ENCODE measurements at places on chromosomes 2 and 18.

- DNase-seq = no peak
Observed at GRCh38 chr2:30225131-30225762, 6.1 kb upstream of the LBH start.

DNA sequence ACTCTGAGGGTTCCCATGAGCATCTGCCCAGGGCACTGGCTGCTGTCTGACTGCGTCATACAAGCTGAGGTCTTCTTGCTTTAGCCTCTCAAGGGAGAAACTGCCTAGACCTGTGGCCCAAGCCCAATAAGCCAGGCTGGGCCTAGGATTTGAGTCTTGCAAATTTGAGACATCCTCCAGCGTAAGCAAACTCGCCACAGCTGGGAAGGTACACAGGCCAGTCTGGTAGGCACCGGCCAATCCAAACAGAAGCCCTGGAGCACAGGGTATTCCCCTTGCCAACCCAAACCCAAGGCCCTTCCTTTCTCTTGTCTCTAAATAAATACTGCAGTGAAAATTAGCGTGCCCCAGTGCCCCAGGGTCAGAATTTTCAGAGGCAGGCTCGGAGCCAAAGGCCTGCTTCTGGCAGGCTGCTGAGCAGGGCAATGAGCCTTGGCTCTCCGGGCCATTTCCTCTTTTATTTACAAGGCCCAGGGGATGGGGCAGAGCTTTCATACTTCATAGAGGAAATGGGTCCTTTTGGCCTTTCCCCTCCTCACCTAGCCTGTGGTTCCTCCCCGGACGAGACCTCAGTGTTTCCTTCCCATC is 33.3 kb downstream of the POLR1A start:
- DNase-seq = no peak

DNA sequence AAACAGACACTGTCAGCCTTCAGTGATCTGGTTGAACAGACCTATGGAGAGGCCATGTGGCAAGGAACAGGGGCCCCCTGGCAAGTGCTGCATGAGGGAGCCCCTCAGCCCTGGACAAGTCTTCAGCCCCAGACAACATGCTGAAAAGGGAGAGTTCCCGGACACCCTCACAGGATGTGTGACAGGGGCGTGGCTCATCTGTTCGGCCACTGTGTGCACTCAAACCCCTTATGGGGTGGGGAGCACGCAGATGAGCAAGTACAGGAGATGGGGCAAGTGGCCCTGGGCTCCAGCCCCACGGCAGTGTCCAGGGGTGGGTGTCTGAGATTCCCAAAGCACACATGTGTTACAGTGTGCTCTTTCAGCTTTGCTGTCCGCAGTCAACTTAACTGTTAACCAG is 35.4 kb upstream of the MPPE1 start:
- no peak for DNase-seq

- no peak for DNase-seq
Observed at GRCh38 chr18:50720325-50720674, 99.5 kb downstream of the MRO start.

- no peak for DNase-seq
Observed at GRCh38 chr2:210299866-210300373, 15.1 kb downstream of the MYL1 start.

GRCh38 chr2:46650556-46651001 is 171.2 kb downstream of the TMEM247 start:
- peak; percentile 44 for DNase-seq

DNA sequence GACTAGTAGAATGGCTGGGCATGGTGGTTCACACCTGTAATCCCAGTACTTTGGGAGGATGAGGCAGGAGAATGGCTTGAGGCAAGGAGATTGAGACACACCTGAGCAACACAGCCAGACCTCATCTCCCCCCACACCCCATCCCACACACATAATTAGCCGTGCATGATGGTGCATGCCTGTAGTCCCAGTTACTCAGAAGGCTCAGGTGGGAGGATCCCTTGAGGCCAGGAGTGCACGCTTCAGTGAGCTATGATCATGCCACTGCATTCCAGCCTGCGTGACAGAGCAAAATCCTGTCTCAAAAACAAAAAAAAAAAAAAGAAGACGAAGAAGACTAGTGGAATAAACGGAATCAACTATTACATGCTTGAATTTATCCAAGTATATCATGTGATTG is 150.0 kb downstream of the STK39 start:
- DNase-seq = no peak

- no peak for DNase-seq
Observed at GRCh38 chr2:118969734-118970395, 27.9 kb downstream of the MARCO start.

- no peak for DNase-seq
Observed at GRCh38 chr2:102639429-102639828, 20.1 kb downstream of the SLC9A2 start.

DNA sequence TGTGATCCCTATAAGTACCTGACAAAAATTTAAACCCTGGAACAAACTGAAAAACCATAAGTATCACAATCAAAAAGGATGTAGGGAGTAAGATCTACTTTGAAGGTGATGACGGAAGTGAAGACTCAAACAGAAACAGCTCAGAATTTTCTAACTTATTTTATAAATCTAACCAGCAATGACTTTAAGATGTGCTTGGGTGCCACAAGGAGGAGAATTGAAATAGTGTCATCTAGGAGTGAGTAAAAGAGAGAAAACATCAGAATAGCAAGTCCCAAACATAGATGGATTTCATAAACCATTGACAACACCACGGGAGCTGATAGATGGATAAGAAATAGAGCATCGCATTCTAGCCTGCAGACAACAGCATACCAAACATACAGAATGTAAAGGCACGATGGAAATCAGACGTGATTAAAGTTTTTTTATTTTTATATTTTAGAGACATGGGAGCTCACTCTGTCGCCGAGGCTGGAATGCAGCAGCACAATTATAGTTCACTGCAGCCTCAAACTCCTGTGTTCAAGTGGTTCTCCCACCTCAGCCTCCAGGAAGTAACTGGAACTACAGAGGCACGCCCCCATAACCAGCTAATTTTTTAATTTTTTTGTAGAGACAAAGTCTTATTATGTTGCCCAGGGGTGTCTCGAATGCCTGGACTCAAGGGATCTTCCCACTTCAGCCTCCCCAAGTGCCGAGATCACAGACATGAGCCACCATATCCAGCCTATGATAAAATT is 36.9 kb downstream of the MAP3K19 start:
- DNase-seq = no peak

DNA sequence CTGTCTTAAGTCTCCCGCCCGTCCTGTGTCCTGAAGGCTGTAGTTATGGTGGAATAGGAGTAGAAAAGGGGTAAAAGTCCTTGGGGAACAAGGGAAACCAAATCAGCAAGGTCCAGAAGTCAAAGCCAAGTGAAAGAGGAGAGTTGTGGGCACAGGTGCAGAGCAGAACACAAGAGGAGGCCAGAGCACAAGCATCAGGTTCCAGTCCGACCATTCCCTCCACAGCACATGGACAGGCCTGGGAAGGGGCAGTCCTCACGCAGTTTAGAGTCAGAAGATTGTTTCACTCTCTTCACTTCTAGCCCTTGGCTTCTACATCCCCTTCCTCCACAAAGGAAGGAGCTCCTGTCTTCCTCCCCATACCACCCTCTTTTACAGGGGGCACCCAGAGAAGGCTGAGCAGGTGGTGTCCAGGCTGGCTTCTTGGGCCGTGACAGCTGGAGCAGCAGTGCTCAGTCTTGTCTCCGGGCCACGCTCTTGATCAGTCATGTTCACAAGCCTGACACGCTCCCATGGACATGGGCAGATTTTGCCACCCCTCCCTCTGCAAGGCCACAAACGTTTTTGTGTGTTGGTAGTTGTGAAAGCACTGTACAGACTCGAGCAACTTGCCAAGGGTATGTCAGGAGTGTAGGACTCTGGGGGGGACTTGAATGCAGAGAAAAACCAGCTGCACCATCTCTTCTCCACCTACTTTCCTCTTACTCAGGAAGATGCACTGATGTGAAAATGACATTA is 138.5 kb upstream of the DAPL1 start:
- DNase-seq = no peak

DNA sequence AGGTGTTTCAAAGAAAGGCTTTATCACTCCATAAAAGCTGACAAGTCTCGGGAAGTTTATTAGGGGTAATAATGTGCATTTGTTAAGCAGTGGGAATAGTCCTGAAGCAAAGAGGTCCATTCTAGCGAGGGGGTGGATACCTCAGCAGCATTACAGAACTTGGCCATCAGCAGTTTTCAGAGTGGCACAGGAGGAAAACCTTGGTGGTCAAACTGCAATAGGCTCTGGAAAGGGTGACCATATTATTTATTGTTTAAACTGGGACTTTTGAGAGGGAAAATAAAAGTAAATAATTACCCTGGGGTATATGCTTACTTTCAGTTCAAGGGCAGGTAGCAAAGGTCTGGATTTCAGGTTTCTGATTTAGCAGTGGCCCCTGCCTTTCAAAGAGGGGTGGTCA is 115.5 kb upstream of the KLHL14 start:
- no peak for DNase-seq

- no peak for DNase-seq
Observed at GRCh38 chr2:234949762-234950434, 1.9 kb upstream of the SH3BP4 start.

DNA sequence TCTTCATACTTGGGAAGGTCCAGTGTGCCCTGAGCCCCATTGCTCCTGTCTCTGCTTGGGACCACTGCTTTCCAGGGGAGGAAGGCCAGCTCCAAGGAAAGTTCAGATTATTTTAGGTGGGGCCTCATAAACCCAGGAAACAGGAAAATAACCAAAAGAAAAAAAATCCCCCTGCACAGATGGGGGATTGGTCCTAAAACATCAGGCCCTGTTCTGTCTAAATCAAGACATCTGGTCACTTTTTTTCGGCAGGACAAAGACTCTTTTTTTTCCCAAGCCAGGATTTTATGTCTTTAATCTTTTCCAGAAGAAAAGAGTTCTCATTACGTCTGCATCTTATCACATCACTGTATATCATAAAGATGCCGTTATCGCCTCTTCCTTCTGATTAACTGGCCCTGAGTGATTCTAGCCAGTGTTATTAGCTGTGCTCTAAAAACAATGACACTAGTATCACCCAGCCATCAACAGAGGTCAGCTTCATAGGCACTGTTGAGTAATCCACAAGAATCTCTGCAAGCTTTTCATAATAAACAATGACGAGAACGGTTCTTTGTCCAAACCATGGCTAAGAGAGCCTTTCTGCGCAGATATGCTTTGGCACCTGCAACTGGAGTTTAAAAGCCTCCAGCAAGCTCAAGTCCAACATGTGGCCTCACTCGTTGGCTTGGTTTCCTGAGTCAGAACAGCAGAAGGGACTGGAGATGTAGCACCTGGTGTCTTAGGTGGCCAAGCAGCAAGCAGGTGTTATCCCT is 138.2 kb downstream of the VAPA start:
- DNase-seq = no peak

DNA sequence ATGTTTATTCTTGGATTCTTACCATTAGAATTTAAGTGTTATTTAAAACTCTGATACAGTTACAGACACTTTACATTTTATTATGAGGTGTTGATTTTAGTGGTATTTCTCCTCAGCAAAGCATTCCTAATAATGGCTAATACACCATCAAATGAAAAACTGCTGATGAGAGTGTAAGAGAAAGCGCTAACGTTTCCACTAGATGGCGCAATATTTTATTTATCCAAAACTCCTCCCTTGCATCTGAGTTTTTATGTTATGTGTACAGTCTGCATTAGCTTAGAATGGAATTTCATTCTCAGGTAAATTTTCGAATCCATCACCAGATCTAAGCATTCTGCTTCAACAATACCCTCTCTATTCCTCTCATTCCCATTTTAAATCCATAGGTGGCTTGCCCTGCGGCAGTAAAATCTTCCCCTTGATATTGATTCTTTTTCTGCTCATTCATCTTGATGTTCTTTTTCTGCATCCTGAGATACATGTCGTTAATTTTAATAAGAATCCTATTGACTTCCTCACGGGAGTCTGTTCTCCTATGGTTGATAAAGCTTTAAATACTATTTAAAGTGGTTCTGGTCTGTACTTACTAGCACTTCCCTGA is 53.9 kb downstream of the PRKRA start:
- DNase-seq = no peak

DNA sequence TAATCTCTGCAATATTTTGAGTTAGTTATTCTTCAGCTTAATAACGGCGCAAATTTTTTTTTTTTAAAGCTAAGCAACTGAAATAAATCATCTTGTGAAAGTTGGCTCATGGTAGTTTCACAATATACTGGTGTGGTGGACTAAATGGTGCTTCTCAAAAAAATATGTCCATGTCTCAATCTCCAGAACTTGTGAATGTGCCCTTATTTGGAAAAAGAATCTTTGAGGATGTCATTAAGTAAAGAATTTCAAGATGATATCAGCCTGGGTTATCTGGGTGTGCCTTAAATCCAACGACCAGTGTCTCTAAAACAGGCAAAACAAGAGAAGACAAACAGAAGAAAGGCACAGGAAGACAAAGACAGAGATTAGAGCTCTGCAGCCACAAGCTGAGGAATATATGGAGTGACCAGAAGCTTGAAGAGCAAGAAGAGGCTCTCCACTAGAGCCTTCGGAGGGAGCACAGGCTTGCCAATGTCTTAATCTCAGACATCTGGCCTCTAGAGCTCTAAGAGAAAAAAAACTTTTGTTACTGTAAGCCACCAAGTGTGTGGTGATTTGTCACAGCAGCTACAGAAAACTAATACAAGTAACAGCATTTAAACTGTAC is 71.4 kb downstream of the HNMT start:
- no peak for DNase-seq

GRCh38 chr2:8491296-8492027 is 190.4 kb upstream of the ID2 start:
- no peak for DNase-seq

GRCh38 chr2:235754357-235755207 is 260.7 kb downstream of the AGAP1 start:
- DNase-seq = no peak

DNA sequence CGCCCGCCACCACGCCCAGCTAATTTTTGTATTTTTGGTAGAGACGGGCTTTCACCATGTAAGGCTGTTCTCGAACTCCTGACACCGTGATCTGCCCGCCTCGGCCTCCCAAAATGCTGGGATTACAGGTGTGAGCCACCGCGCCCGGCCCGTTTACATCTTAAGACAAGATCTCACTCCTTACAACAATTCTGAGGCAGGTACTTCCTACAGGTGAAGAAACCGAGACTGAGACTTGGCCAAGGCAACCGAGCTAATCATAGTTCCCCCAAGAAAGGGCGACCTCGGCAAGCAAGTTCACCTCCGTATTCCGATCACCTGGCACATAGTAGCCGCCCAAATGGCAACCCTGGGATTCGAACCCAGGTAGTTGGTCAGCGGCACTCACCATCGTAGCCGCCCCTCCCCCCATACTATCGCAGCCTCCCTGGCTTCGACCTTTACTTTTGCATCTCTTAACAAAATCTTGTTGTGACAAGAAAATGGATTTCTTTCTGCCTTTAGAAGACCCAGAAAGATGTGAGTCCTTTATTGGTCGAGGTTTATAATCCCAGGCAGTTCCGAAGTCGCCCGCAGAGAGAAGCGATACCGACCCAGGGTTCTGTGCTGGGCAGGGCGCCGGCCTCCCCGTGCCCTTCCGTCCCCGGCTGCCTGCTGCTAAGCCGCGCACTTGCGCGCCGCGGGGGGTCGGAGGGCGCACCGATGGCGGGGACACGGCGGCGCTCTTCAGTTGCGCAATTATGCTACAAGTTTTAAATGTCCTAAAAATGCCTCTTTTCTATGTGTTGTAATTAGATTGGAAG is 1.1 kb upstream of the FZD5 start:
- no peak for DNase-seq

Data from activated CD4-positive, alpha-beta T cell treated with anti-CD3 and anti-CD28 coated beads for 1 hour (primary cell).